Natural killer cell treated with Interleukin-12 subunit alpha and Interleukin-12 subunit beta and Interleukin-15 and Interleukin-18, amount 100 ng/mL, for 72 hours (primary cell): ENCODE measurements at places on chromosomes 5 and 9. TPM values are rescaled to one million over a fixed set of nuclear protein-coding genes. Genes with fewer than 3 reads are reported as not detected.

GRCh38 chr5:9387879-9388278 lies 158.0 kb downstream of the SEMA5A start:
- no peaks in the 10 kb centered on the region for H3K4me1 ChIP-seq
- no peak overlapping the region for H3K27ac ChIP-seq
- H3K27me3 ChIP-seq: no peaks in the 10 kb centered on the region
- H3K4me3 ChIP-seq: no peak overlapping the region

Gene CDH12
- total RNA-seq: not detected

- H3K36me3 ChIP-seq: peaks cover 12% of the 10 kb centered on the region
- H3K4me1 ChIP-seq: peaks cover 16% of the 10 kb centered on the region
- no peak overlapping the region for H3K27ac ChIP-seq
Observed at GRCh38 chr5:156812959-156813358, 37.1 kb upstream of the PPP1R2B start.

DNA sequence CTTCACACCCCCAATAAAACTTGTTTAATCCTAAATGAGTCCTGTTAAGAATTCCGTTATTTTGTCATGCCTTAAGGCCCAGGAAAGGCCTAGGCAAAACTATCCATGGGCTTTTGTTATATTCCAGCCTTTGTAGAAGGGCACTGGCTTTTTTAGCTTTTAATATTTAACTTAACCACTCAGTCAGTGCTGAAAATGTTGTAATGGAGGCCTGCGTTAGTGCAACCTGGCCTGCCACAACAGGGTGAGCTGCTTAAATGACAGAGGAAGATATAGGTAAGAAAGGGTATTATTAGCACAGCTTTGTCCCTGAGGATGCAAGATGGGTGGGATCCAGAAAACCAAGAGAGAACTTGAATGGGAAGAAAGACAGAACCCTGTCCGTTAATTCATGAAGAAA lies 40.2 kb upstream of the PCAT7 start:
- no peaks in the 10 kb centered on the region for H3K36me3 ChIP-seq
- H3K4me3 ChIP-seq: no peak overlapping the region
- no peaks in the 10 kb centered on the region for H3K4me1 ChIP-seq
- H3K27me3 ChIP-seq: peaks cover 8% of the 10 kb centered on the region
- H3K27ac ChIP-seq: no peak overlapping the region
- no peak for DNase-seq

- DNase-seq: no peak
- no peaks in the 10 kb centered on the region for H3K27me3 ChIP-seq
- no peaks in the 10 kb centered on the region for H3K36me3 ChIP-seq
Observed at GRCh38 chr5:145752534-145752933, 82.6 kb downstream of the PRELID2 start.

DNA sequence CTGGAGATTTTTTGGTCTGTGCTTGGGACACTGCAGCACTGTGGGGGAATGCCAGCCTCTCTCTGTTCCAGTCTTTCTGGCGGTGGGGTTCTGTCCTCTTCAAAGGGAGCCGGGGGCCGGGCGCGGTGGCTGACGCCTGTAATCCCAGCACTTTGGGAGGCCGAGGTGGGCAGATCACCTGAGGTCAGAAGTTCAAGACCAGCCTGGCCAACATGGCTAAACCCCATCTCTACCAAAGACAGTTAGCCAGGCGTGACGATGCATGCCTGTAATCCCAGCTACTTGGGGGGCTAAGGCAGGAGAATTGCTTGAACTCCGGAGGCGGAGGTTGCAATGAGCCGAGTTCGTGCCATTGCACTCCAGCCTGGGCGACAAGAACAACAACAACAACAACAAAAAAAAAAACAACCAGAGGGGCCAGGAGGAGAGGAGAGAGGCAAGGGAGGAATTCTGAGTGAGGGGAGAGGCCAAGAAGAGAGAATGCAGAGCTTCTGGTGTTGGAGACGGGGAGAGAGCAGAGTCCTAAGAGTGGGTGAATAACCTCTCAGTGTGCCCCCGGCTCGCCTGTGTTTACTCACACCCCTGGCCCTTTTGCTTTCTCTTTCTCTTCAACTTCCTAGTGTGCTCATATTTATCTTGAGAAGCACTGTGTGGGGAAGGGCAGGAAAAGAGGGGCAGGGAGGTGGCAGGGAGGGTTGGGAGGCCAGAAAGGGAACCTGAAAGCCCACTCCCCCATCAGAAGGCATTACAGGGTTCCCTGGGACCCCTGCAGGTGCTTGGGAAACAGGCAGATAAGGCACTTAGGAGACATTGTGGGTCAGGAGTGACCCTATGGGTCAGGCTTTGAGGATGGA lies 3.2 kb upstream of the SET start:
- peaks cover 15% of the 10 kb centered on the region for H3K36me3 ChIP-seq
- H3K27me3 ChIP-seq: no peaks in the 10 kb centered on the region
- H3K4me1 ChIP-seq: peaks cover 48% of the 10 kb centered on the region
- peak overlapping the region; percentile 97 for H3K4me3 ChIP-seq
- H3K27ac ChIP-seq: peak overlapping the region; percentile 100
- DNase-seq: peak; percentile 74

DNA sequence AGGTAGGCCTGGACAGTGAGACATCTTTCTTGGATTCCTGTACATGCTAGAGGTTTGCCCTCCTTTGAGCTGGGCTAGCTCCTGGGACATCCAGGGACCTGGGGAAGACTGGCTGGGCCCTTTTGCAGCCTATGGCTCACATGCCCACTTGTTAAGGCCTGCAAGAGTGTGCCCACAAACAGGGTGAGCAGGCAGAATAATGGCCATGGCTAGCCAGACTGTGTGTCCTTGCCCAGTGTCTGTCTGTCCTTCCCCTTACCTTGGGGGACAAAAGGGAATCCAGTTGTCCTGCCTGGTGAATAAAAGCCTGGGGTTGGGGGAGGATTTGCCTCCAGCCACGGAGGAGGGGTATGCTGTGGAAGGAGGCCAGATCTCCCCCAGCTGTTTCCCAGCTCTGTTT lies 13.0 kb upstream of the CXXC5 start:
- no peaks in the 10 kb centered on the region for H3K36me3 ChIP-seq
- H3K4me1 ChIP-seq: peaks cover 33% of the 10 kb centered on the region
- no peak for DNase-seq
- H3K27ac ChIP-seq: peak overlapping the region; percentile 95

GRCh38 chr5:41334221-41334620 lies 120.9 kb upstream of the C6 start:
- no peak overlapping the region for H3K27ac ChIP-seq
- H3K36me3 ChIP-seq: no peaks in the 10 kb centered on the region
- no peaks in the 10 kb centered on the region for H3K27me3 ChIP-seq
- DNase-seq: no peak
- H3K4me3 ChIP-seq: no peak overlapping the region

- H3K4me1 ChIP-seq: no peaks in the 10 kb centered on the region
- no peaks in the 10 kb centered on the region for H3K36me3 ChIP-seq
- H3K27ac ChIP-seq: no peak overlapping the region
- no peak for DNase-seq
- H3K27me3 ChIP-seq: no peaks in the 10 kb centered on the region
Observed at GRCh38 chr9:27768781-27769180, 195.5 kb upstream of the C9orf72 start.

DNA sequence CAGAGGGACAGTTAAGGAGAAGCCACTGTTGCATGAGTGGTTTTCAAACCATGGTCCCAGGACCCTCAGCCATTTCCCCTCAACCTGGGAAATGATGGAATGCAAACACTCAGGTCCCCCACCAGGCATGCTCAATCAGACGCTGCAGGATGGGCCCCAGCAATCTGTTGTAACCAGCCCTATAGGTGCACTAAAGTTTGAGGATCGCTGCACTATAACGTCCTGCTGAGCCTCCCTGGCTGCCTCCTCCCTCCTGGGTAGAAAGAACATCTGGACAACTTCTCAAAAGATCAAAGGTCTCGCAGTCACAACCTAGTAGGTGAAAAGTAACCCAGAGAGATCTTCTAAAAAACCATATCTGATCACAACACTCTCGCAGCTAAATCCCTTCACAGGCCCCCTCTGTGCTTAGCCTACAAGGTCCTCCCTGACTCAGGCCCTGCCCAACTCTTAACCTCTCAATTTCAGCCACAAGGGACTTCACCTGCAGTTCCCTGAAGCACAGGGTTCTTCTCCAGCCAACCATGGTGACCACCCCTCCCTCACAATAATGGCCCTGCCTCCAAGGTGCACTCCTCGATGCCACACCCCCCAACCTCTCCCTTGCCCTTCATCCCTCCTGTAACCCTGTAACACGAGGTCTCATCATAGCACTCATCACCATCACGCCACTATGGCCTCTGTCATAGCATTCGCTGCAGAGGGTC lies 3.5 kb downstream of the SHB start:
- peaks cover 9% of the 10 kb centered on the region for H3K4me1 ChIP-seq
- H3K4me3 ChIP-seq: no peak overlapping the region
- DNase-seq: no peak
- no peaks in the 10 kb centered on the region for H3K36me3 ChIP-seq
- H3K27ac ChIP-seq: no peak overlapping the region

DNA sequence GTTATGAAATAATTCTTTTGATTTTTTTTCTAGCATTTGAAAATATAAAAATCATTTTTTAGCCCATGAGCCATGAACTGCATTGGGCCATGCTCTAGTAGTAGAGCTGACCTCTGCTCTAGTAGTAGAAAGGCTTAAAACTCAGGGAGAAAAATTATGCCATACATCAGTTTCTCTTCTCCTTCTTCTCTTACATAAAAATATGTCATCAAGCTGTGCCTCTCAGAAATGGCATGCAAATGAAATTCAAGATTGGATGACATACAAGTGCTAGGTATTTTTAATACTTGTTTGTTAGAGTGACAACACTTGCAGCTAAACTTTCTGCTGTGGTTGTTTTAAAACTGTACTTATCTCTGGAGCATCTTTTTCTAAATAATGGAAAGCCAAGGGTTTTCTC lies 42.1 kb upstream of the TMOD1 start:
- no peak overlapping the region for H3K4me3 ChIP-seq
- no peak for DNase-seq
- H3K27ac ChIP-seq: no peak overlapping the region
- H3K36me3 ChIP-seq: peaks cover 5% of the 10 kb centered on the region
- no peaks in the 10 kb centered on the region for H3K27me3 ChIP-seq
- H3K4me1 ChIP-seq: no peaks in the 10 kb centered on the region

Gene STPG3
- total RNA-seq: not detected

Gene MEGF10
- total RNA-seq: not detected

Gene SLC24A2
- total RNA-seq: not detected

DNA sequence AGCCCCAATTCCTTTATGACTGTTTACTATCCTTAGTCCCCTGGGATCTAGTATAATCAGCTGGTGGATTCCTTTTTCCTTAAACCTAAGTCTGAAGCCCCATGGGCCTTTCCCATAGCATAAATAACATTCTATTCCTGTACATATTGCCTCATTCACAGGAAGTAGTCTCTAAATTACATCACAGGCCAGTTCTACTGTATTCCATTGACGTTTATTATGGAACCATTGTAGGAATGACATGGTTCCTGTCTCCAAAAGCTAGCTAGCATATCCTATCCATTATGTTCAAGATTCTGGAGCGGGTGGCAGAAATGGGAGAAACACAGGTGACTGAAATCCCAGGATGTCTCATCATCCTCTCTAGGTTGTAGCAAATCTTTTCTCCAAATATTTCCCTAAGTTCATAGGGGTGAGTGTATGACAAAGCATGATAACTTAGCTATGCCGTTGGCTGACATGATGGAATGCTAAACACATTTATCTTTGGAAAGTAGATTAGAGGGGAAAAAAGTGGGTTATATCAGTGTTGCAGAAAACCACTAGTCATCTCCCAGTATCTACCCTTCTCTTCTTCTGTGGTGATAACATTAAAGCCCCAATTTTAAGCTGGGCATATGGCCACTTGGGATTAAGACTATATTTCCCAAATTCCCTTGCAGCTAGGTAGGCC lies 140.1 kb downstream of the FGF1 start:
- peaks cover 25% of the 10 kb centered on the region for H3K27me3 ChIP-seq
- no peaks in the 10 kb centered on the region for H3K36me3 ChIP-seq
- H3K4me3 ChIP-seq: no peak overlapping the region

Gene DRD1
- total RNA-seq: not detected

GRCh38 chr5:93874080-93874479 lies 132.7 kb upstream of the POU5F2 start:
- no peak for DNase-seq
- H3K4me1 ChIP-seq: peaks cover 13% of the 10 kb centered on the region
- peak overlapping the region; percentile 3 for H3K27ac ChIP-seq
- no peaks in the 10 kb centered on the region for H3K27me3 ChIP-seq
